ENCODE measurements at places on chromosomes 6 and 20.

DNA sequence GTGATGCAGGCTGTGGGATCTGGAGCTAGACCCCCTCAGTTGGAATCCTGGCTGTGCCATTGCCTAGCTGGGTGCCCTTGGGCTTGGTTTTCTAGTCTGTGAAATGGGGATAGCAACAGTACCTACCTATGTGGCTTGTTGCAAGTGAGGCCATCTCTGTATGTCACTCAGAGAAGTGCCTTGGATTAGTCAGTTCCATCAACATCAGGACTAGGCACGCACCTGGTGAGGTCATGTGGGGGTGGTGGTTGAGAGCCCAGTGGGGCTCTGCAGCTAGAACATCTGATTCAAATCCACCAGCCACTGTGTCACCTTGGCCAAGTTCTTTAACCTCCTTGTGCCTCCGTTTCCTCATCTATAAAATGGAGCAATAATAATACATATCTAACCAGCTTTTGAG is 12.5 kb downstream of the TCF15 start:
- no peak for DNase-seq
- no peak overlapping the region for H3K4me3 ChIP-seq
- no peaks in the 10 kb centered on the region for H3K36me3 ChIP-seq
- no peaks in the 10 kb centered on the region for H3K4me1 ChIP-seq
- H3K27ac ChIP-seq, result no peak overlapping the region
- H3K27me3 ChIP-seq, result peaks cover 4% of the 10 kb centered on the region

GRCh38 chr20:12077875-12078274 is 160.2 kb downstream of the BTBD3 start:
- no peak overlapping the region for H3K27ac ChIP-seq
- no peak for DNase-seq
- no peaks in the 10 kb centered on the region for H3K36me3 ChIP-seq

- H3K27ac ChIP-seq, result no peak overlapping the region
- DNase-seq, result no peak
- H3K4me3 ChIP-seq, result no peak overlapping the region
- no peaks in the 10 kb centered on the region for H3K27me3 ChIP-seq
- H3K36me3 ChIP-seq, result no peaks in the 10 kb centered on the region
Measured at GRCh38 chr6:72238021-72238420, 351.7 kb downstream of the RIMS1 start.

DNA sequence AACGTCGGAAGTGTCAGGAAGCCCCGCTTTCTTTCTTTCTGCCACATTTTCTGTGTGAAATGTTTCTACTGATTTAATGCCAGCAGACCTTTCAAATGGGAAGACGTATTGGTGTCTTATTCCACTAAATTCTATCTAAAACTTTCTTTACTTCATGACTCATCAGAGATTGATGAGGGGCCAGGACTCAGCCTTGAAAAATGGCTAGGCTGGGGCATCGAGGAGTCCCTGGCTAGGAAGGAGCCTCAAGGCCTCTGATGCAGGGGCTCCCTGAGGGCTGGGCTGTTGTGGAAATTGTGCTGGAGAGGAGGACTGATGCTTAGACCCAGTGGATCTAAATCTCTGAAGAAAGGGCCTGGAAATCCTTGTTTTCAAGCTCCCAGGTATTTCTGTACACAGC is 192.8 kb upstream of the PDE10A start:
- DNase-seq, result no peak
- no peak overlapping the region for H3K4me3 ChIP-seq
- no peaks in the 10 kb centered on the region for H3K36me3 ChIP-seq

DNA sequence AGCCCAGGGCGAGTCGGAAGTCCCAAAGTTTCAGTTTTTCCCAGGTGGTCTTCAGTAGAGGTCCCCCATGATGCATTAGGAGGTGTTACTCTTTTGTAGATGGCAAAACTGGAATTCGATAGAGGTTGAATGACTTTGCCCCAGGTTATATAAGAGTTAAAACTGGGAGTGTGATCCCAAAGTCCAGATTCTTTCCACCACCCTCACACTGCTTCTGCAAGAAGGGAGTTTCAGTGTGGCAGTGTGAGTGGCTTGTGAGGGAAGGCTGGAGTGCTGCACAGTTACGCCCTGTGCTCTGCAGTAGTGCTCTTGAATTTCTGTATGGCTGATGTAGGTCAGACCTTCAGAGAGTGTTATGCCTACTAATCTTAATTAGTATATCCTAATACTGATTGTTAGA is 29.8 kb downstream of the NDUFAF5 start:
- peaks cover 40% of the 10 kb centered on the region for H3K36me3 ChIP-seq
- H3K27me3 ChIP-seq, result no peaks in the 10 kb centered on the region
- no peak overlapping the region for H3K4me3 ChIP-seq
- no peak for DNase-seq

- H3K36me3 ChIP-seq, result no peaks in the 10 kb centered on the region
- H3K27me3 ChIP-seq, result peaks cover 3% of the 10 kb centered on the region
- H3K27ac ChIP-seq, result no peak overlapping the region
- H3K4me3 ChIP-seq, result no peak overlapping the region
- no peak for DNase-seq
- no peaks in the 10 kb centered on the region for H3K4me1 ChIP-seq
Measured at GRCh38 chr20:10960416-10960815, 286.6 kb upstream of the JAG1 start.

GRCh38 chr6:88619951-88620350 is 343.5 kb downstream of the RNGTT start:
- H3K4me3 ChIP-seq, result no peak overlapping the region
- no peak for DNase-seq
- no peak overlapping the region for H3K27ac ChIP-seq
- H3K4me1 ChIP-seq, result peaks cover 4% of the 10 kb centered on the region
- H3K27me3 ChIP-seq, result no peaks in the 10 kb centered on the region

- no peak for DNase-seq
- H3K27me3 ChIP-seq, result no peaks in the 10 kb centered on the region
- no peak overlapping the region for H3K4me3 ChIP-seq
- H3K4me1 ChIP-seq, result no peaks in the 10 kb centered on the region
- H3K27ac ChIP-seq, result no peak overlapping the region
Measured at GRCh38 chr20:6680854-6681253, 86.6 kb upstream of the BMP2 start.

DNA sequence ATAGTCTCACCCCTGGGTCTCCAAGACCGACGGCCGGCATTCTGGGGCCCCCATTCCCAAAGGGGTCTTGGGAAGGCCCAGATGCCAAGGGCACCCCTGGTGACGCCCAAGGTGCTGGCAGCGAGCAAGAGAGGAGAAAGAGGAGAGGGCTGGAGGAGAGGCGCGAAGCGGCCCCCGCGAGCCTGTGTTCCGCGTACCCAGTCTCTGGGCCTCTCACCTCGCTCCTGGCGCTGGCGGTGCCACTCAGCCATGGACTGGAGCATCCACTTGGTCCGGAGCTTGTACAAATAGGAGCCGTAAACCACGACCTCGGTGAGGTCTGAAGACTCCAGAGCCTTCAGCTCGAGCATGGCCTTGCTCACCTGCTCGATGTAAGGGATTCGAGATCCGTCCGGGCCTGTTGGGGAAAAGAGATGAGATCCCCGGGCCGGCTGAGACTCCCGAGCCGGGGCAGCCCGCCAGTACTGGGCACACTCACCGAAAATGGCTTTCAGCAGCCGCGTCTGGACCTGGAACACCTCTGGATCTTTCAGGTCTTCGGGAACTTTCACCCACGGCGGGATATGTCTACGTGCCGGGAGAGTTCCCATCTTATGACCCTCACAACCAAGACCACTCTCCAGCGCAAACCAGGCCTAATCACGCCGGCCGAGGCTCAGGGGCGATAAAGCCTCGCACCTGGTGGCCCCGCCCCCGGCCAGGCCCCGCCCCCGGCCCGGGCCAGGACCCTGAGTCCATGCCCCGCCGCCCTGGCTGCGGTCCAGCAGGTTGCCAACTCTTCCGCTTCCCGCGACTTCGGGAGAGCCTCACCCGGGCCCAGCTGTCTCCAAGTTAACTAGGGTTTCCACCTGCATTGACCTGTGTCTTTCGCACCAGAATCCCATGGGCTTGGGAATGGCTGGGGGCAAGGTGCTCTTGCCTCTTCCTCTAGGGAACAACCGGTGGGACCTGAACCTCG is at the start of gene DPPA5:
Gene DPPA5 (minus strand): TSS at position 641 of the 958 bp plus-strand sequence. CDS start 51 bp downstream, at position 590.
- H3K27ac ChIP-seq, result no peak within 1 kb of the TSS
- DNase-seq, result no peak
- no peaks in the 10 kb centered on the region for H3K36me3 ChIP-seq
- H3K4me1 ChIP-seq, result no peaks in the 10 kb centered on the region
- H3K4me3 ChIP-seq, result no peak within 1 kb of the TSS
- H3K27me3 ChIP-seq, result peaks cover 13% of the 10 kb centered on the region

GRCh38 chr20:33730946-33731692 is 677 bp upstream of the ZNF341 start:
- H3K27me3 ChIP-seq, result no peaks in the 10 kb centered on the region
- peaks cover 5% of the 10 kb centered on the region for H3K36me3 ChIP-seq
- H3K27ac ChIP-seq, result peak overlapping the region; percentile 76
- DNase-seq, result no peak

DNA sequence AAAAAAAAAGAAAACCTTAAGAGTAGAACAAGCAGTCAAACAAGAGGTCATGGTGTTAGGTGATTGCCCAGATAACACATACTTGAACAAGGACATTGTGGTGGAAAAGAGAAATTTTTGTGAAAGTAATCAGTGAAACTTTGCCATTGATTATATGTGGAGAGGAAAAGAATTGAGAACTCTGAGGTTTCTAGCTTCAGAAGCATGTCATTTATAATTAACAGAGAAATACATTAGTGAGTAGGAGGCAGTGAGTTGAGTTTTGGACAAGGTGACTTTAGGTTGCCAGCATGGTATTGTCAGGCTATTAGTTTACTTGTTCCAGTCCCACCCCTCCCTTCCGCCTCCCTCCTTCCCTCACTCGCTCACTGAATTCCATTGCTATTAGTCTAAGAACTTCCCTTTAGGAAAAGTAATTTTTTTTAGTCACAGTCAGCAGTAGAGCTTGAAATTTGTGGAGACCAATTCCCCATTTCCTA is 17.2 kb downstream of the TAB2 start:
- DNase-seq, result no peak
- H3K36me3 ChIP-seq, result peaks cover 19% of the 10 kb centered on the region
- H3K27me3 ChIP-seq, result no peaks in the 10 kb centered on the region
- H3K4me3 ChIP-seq, result peak overlapping the region; percentile 22
- H3K27ac ChIP-seq, result peak overlapping the region; percentile 84

DNA sequence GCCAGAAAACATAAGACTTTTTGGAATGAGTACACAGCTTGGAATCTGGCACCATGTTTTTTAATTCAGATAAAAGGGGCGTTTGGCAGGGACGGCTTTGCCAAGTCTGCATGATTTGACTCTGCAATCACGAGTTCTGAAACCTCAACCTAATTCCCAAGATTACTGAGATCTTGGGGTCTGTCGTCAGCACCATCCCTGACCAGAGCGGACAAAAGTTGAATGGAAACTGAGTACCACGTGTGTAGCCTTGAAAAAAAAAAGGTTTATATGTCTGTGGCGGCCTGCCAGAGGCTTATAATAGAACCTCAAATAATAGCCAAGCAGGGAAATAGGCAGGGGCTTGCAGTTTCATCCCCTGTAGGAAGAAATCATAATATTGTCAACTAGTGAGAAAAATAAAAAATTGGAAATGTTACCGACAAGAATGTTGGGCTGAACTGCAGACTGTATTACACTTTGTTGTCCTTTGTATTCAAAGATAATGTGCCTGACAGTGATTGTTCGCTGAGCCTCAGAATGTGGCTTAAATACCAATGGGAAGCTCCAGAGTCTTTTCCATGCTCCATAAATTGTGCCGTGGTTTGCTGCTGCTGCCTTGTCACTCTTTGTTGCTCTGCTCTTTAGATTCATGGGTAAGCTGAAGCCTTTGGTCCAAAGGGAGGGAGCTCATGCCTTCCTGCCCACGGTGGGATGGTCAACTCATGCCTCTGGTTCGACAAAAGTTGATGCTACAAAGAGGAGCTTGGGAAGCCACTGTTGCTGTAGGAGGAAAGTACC is 118.8 kb upstream of the ARID1B start:
- H3K27me3 ChIP-seq, result no peaks in the 10 kb centered on the region
- no peak for DNase-seq
- H3K4me3 ChIP-seq, result no peak overlapping the region
- no peak overlapping the region for H3K27ac ChIP-seq
- H3K4me1 ChIP-seq, result peaks cover 10% of the 10 kb centered on the region
- H3K36me3 ChIP-seq, result no peaks in the 10 kb centered on the region
